ENCODE measurements at places on chromosomes 12 and 14.

- DNase-seq: no peak
Observed at GRCh38 chr14:103544388-103545218, 15.6 kb downstream of the TRMT61A start.

GRCh38 chr12:33596061-33596460, 156.4 kb upstream of the SYT10 start:
- peak; percentile 4 for DNase-seq

DNA sequence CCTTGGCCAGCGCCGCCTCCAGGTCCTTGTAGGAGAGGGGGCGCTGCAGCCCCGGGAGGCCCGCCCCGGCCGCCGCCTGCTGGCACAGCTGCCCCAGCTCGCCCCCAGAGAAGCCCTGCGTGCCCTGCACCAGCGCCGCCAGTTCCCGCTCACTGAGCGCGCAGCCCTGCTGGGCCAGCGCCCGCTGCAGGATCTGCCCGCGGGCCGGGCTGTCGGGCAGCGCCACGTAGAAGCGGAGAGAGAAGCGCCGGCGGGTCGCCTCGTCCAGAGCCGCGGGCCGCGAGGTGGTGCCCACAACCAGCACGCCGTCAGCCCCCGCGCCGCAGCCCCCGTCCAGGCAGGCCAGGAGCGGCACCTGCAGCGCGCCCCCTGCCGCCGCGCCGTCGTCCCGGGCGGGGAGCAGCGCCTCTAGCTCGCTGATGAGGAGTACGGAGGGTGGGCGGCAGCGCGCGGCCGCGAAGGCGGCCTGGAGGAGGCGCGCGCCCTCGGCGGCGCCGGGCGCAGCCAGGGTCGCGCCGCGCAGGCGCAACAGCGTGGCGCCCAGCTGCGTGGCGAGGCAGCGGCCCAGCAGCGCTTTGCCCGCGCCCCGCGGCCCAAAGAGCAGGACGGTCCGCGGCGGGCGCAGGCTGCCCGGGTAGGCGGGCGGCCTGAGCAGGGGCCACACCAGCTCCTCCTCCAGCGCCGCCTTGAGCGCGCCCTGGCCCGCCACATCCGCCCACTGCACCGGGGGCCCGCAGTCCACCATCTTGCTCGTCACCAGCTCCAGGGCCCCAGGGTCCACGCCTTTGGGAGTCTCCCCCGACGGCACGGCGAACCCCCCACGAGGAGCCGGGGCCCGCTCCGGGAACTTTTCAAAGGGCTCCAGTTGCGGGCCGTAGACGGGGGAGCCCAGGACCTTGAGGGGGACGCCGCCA, 27.7 kb downstream of the FIGNL2 start:
- DNase-seq: peak; percentile 42

DNA sequence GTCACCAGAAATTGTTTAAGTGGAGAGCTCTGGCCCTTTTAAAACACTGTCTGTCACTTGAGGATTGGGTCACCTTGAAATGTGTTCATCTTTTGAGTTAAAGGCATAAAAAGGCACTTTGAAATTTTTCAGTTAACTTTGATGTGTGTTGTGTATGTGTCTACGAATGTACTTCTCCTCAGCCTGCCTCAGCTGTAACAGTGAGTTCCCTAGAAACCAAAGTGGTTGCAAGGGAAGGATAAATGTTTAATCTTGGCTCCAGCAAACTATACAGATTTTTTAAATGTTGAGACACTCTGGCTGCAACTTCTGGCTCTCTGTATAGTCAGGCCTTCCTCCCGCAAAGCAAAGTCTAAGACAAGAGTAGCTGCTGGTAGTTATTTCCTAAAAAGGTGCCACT, 8.3 kb downstream of the DERA start:
- no peak for DNase-seq

GRCh38 chr14:32010604-32011125, 66.4 kb upstream of the ARHGAP5 start:
- no peak for DNase-seq

- DNase-seq: no peak
Observed at GRCh38 chr12:11660624-11661023, 11.2 kb downstream of the ETV6 start.

DNA sequence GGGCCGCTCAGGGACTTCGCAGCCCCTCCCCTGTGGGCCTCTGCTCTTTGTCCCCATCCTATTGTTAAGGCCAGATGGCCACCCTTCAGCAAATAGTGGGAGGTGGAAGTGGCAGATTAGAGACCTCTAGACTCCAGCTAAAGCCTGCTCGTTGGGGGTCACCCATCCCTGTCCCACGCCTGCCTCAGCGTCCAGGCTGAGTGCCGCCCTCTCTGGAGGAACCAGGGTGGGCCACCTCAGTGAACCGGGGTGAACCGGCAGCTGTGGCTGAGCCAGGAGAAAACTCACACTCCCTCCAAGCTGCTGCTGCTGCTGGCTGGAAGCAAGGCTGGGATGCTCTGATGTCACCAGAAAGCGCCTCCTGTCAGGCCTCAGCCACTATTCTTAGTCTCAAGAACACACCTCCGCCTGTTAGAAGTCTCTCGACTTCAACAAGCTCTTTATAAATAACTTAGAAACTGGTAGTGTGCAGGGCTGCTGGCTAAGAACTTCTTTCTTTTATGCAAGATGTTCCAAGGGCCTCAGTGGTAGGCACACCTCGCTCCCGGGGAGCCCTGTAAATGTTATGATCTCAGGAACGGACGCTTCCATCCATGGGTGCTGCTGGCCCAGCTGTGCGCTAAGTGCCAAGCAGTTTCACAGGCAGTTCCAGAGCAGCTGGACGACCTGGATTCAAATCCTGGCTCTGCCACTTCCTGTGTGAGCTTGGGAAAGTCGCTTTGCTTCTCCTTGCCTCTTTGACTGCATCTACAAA, 19.8 kb upstream of the TESC start:
- no peak for DNase-seq

- no peak for DNase-seq
Observed at GRCh38 chr12:7146228-7146627, 16.1 kb downstream of the CLSTN3 start.

All from fibroblast of pulmonary artery (primary cell).